ENCODE measurements at places on chromosomes 4 and X.

DNA sequence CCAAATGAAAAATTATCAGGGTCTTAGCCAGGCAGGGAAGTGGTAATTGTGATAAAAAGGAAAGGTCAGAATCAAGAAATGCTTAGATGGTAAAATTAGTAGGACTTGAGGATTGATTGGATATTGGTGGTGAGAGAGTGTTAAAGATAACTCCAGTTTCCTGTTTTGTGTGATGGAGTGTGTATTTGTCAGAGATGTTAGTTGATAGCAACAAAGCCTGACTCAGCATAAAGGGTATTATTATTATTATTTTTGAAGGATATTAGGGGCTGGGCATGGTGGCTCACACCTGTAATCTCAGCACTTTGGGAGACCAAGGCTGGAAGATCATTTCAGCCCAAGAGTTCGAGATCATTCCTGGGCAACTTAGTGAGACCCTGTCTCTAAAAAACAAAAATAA is 23.6 kb upstream of the OGT start:
- no peak for DNase-seq

DNA sequence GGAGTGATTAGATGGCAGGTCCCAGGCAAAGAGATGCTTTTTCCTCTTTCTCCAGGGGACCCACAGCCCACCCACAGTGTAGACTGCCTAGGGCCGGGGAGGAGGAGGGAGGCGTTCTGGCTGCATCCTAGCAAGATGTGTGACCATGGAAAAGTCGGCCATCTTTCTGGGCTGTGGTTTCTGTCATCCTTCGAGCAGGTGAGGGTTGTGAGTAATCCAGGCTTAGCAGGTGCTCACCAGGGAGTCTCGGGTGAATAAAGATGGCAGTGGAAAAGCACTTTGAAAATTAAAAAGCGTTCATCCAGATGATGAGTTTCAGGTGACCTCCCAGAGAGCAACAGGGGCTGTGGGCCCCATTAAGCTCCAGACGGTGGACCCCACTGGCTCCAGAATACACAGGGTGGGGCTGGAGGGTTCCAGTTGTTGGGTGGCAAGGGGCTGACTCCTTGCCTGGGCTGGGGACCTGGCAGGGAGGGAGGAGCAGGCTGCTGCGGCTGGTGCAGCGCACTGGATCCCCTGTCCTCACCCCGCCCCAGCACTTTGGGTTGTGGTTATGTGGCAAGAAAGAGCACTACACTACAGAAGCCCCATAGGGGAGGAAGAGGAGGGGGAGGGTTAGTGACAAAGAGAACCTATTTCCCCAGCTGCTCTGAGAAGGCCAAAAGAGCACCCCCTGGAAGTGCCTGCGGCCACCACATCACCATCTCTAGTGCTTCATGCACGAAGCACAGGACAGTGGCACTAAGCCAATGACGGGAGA is 23.7 kb downstream of the ELF4 start:
- peak; percentile 29 for DNase-seq

DNA sequence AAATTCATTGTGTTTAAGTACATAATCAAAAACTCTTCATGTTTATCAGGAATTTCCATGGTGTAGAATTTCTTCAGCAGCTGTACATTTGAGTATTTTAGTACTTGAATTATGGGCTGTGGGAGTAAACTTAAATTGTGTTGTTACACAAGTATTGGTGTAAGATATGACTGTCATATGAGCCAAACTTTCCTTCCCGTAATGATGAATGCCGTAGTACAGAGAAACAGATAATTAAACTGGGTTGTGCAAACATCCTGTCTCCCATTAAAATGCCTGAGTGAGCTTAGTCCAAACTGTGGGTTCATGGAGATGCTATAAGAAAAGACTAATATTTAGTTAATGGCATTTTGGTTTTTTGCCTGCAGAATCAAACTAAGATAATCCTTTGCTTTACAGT is 159.2 kb downstream of the SLC4A4 start:
- DNase-seq: no peak

- no peak for DNase-seq
Observed at GRCh38 chrX:120235284-120235683, 15.3 kb upstream of the ZBTB33 start.

- no peak for DNase-seq
Observed at GRCh38 chr4:113700602-113701150, 60.9 kb downstream of the CAMK2D start.

- no peak for DNase-seq
Observed at GRCh38 chr4:118348886-118349285, 3.9 kb downstream of the PRSS12 start.

- DNase-seq: no peak
Observed at GRCh38 chrX:110563282-110563681, 204.6 kb downstream of the RTL9 start.

DNA sequence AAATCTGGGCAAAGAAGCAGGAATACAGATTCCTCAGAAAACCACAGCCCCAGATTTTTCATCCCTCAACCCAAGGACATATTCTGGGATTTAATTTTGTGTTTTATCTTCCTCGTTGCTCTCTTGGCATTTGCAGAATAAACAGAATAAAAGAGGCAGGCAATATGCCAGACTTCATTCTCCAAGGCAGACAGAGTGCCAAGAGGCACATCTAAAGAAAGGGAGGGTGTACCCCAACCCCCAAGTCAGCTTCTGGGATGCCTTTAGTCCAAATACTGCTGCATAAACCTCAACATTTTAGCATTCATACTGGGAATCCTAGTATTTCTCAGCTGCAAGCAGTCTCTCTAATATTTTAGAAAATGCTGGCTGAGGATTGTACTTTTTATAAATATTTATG is 629.2 kb downstream of the KLHL13 start:
- DNase-seq: no peak

- no peak for DNase-seq
Observed at GRCh38 chrX:125810856-125811255, 355.2 kb downstream of the DCAF12L2 start.

DNA sequence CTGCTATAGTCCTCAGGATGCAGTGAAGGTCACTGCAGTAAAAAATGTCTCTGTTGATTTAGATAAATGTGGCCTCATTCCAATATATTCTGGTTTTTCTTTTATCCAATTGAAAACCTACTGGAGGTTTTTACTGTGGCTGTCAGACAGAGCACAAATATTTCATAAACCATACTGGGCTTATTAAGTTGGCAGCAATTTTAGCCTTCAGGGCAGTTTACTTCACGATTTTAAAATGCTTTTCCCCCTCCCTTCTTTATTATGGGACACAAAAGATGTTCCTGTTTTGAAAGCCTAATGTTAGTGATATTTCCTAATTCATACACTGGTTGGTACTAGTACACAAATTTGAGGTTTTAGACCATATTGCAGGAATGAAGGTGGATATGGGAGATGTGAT is 939.4 kb downstream of the C4orf33 start:
- no peak for DNase-seq

All from T-helper 17 cell (primary cell).